ENCODE measurements at places on chromosomes 2 and 18.

GRCh38 chr2:176111309-176111663 is 4.2 kb downstream of the HOXD11 start:
- DNase-seq = no peak

- DNase-seq = peak; percentile 37
Observed at GRCh38 chr2:230866756-230867523, 2.2 kb downstream of the ITM2C start.

DNA sequence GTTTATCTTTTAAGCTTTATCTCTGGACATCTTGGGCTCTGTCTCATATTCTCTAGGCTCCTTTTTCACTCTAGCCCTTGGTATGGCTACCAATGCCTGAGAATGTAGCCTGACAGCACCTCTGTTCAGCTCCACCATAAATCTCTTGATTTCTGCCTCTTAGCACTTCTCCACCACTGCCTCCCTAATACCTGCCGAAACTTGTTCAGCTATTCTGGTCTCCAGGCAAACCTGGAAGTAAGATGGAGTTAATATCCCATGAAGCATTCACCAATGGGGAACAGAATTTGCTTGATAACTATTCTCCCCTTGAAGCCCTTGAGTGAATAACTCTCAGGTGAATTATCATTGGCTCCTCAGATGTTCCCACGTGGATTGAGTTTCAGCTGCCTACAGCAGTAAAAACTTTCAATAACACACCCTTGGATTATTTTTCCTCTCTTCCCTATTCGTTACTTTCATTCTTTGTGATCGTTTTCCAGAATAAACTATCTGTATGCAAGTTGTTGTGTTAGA is 145.6 kb downstream of the EVA1A start:
- no peak for DNase-seq

- no peak for DNase-seq
Observed at GRCh38 chr2:216073773-216074172, 7.8 kb downstream of the PECR start.

DNA sequence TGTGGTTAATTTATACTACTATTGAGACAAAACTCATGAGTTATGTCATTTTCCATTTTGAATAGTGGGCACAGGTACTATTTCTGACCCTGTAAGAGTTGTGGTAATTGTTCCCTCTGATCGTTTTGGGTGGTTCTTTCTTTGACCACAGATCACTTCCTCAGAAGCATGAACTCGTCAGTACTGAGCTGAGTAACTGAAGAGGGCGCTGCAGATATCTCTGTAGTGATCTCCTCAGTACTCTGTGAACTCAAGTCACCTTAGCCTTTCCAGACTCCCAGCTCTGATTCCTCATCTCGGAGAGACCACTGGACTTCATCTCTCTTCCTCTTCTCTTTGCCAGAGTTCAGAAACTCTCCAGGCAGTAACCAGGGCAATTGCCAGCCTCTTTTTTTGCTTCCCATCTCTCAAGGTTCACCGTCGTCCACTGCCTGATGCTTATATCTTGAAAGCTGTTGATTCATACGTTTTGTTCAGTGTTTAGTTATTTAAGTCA is 9.4 kb upstream of the IL1RL1 start:
- no peak for DNase-seq

DNA sequence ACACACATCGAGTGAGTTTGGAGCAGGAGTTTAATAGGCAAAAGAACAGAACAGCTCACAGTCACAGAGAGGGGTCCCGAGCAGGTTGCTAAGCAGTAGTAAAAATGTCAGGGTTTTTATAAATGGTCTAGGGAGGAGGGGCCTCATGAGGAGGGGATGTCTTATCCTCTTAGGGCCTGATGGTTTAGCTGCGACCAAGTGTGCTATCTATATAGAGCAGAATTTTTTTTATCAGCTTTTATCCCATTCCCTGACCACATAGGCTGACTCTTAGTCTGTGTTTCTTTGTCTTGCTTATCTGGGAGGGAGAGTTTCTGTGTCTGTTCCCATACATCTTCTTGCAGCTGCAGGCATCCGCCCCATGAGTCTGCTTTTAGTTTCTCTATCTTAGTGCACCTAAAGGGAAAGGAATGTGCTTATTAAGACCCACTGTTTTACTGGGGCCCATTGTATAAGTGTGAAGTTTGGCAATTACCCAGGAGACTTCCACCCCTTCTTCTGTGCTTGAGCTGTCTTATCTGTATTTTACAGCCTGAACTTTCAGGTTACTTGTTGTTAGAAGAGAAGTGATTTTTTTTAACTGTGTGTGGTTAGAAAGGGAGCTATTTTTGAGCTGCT is 30.4 kb upstream of the GMCL1 start:
- DNase-seq = no peak

- no peak for DNase-seq
Observed at GRCh38 chr18:63559567-63560491, 17.7 kb downstream of the SERPINB12 start.

- no peak for DNase-seq
Observed at GRCh38 chr2:3504741-3505140, 14.6 kb downstream of the ADI1 start.

DNA sequence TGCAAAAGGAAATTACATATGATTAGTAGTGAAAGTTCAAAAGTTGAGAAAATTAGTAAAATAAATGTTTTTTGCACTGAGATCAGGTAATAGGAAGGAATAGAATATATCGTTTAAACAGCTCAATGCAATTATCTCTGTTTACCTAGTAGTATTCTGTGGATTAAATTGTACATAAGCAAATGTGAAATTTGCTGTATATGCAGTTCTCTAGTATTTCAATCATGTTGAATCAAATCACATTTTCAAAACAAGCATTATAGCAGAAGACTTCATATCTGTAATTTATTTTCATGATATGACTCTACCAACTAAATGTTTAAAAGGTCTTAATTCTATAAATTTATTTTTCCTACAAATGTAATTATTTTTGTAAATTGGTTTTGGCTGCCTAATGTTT is 31.6 kb downstream of the ITPRID2 start:
- DNase-seq = no peak

DNA sequence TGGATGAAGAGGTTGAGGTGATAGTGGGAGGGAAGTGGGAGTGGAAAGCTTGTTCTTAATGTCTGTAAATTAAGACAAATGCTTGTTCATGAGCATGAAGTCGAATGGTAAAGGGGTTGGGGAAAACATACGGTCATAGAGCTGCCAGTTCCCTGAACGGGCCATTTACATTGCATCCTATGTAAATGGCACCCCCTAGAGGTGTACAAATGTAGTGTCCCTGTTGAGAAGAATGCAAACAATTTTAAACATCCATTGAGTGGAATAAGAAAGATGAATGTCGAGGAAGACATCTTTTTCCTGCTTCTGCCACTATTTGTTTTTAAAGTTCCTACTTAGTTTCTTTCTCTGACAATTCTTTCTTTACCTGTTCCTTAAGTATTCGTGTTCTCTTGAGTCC is 155.7 kb downstream of the RDH14 start:
- DNase-seq = no peak

- DNase-seq = peak; percentile 85
Observed at GRCh38 chr2:39523308-39524044, 86.4 kb upstream of the MAP4K3 start.

DNA sequence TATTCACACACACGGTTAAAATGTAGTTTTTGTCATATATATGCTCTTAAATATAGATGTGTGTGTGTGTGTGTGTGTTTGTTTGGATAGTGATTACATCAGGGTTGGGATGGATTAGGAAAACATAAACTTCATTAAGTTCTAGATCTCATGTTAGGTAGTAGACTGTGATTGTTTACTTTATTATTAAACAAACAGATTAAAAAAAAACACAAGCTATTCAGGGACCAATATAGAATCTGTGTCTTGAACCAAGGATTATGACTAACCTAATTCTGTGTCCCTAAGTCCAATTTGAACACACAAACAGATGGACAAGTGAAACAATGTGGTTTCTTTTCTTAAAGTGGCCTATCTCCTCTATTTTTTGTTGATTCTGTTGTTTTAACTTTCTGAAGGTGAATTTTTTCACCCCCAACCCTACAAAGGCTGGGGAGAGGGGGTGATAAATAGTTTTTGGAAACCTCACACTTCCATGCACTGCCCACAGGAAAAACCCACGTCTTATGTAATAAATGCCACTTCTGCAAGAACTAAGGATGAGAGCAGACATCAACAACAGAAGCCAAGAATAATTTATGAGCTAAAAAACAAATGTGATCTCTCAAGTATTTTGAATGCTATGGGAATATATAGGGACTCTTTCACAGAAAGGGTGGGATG is 40.7 kb downstream of the IL1R2 start:
- no peak for DNase-seq

- peak; percentile 80 for DNase-seq
Observed at GRCh38 chr2:45993476-45993991, 303.7 kb upstream of the EPAS1 start.

- no peak for DNase-seq
Observed at GRCh38 chr2:181197140-181197760, 216.8 kb downstream of the UBE2E3 start.

- peak; percentile 13 for DNase-seq
Observed at GRCh38 chr2:14673351-14673875, 40.9 kb downstream of the LRATD1 start.

- DNase-seq = no peak
Observed at GRCh38 chr18:48932822-48933510, 17.8 kb downstream of the SMAD7 start.

DNA sequence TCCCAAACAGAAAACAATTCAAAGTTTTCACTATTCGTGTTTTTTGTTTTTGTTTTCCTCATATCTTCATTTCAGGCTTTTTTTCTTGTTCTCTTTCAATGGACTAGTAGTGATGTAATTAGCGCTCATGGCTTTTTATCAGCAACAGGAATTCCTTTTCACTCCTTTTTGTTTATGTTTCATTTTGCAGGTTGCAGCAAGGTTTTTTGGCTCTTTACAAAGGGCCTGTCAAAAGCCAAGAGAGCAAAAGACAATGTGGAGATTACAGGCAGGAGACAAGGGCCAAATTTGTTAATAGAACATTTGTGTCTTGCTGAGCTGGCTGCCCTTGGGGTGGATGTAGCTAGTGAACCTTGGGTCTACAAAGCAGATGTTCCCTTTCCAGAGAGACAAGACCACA is 467.4 kb upstream of the CDH20 start:
- DNase-seq = no peak

DNA sequence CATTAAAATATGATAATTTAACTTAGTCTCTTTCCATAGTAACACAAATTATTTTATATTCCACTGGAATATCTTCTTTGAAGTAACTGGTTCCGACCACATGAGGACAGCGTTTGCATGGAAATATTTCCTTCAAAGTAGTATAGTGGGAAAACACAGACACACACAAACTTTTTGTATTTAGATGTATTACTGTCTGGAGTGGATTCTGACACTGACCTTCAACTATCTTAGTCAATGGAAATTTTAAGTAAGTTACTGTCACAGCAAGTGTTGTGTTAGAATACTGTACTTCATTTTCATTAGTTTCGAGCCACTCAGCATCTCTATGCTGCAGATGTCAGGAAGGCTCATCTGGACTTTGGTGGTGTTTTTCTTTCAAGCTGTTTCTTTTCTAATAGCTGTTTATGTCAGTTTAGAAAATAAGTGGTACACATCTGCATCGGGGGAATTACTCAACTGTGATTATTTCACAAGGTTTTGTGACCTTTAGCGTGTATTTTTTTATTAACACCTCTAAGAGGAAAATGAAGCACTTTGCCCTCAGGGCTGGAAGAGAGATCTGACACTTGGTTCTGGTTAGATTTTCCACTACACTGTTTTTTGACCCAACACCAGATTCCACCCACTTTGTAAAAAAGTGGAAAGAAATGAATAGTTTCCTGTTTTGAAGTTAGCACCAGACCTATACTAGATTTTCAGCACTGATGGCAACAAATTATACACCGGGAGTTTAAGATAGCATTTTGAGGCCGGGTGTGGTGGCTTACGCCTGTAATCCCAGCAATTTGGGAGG is 18.9 kb upstream of the THOC1 start:
- peak; percentile 44 for DNase-seq

DNA sequence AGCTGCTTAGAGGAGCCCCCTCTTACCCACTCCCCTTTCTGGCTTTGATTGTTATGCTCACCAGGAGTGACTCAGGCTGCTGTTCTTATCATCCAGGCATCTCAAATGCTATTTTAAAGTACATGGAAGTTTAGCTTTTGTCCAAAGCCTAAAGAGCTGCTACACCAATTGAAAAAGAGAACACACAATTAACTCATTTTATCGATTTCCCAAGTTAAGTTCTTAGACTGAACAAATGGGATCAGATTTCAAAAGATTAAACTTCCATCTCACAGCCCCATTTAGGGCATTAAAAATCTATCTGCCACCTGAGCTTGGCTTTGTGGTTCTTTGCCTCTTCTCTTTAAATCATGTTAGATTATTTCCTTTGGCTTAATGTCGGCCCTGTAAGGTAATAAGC is 81.2 kb downstream of the MYO5B start:
- DNase-seq = no peak

All from GM03348 (cell line).